Mesendoderm (in vitro differentiated cells): ENCODE measurements at places on chromosomes 7 and 10.

- peak; percentile 53 for DNase-seq
- no peaks in the 10 kb centered on the region for H3K27me3 ChIP-seq
- no peaks in the 10 kb centered on the region for H3K4me1 ChIP-seq
- no peaks in the 10 kb centered on the region for H3K36me3 ChIP-seq
- no peak overlapping the region for H3K27ac ChIP-seq
Measured at GRCh38 chr10:119305860-119306513, 98.6 kb downstream of the GRK5 start.

DNA sequence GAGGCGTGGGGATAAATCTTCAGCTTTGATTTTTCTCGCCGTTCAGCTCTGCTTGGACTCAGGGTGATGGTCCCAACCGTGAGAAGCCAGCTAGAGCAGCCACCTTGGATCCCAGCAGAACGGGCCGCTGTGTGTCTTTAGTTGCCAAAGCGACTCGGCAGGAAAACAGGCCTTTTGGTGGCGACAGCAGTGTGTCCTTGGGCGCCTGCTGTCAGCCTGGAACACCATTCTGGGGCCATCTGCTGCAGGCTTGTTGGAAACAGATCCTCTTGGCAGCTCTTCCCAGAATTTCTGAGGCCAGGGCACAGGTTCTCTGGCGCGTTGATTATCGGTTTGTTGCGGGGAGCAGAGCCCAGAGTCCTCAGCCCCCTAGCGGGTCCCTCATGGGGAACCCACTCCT, 97.6 kb downstream of the CUX1 start:
- H3K36me3 ChIP-seq: peaks cover 4% of the 10 kb centered on the region
- peaks cover 2% of the 10 kb centered on the region for H3K4me1 ChIP-seq
- peak; percentile 44 for DNase-seq
- H3K4me3 ChIP-seq: no peak overlapping the region
- no peaks in the 10 kb centered on the region for H3K27me3 ChIP-seq

DNA sequence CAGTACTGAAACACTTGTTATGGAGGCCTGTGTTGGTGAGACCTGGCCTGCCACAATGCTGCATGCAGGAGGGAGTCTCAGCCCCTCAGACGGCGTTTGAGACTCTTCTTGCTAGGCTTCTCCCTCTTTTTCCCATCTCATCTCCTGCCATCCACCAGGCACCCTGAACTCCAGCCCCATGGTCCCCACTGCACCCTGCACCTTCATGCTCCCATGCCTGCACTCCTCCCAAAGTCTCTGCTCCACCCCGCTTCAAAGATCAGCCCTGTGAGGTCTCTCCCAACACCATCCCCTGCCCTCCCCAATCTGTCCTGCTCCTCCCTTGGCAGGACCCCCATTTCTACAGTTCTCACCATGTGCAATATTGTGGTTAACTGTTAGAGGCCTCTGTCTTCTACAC, 61.7 kb downstream of the VOPP1 start:
- no peak overlapping the region for H3K4me3 ChIP-seq
- no peak for DNase-seq
- H3K27ac ChIP-seq: no peak overlapping the region
- H3K36me3 ChIP-seq: no peaks in the 10 kb centered on the region
- H3K27me3 ChIP-seq: no peaks in the 10 kb centered on the region
- H3K4me1 ChIP-seq: no peaks in the 10 kb centered on the region

DNA sequence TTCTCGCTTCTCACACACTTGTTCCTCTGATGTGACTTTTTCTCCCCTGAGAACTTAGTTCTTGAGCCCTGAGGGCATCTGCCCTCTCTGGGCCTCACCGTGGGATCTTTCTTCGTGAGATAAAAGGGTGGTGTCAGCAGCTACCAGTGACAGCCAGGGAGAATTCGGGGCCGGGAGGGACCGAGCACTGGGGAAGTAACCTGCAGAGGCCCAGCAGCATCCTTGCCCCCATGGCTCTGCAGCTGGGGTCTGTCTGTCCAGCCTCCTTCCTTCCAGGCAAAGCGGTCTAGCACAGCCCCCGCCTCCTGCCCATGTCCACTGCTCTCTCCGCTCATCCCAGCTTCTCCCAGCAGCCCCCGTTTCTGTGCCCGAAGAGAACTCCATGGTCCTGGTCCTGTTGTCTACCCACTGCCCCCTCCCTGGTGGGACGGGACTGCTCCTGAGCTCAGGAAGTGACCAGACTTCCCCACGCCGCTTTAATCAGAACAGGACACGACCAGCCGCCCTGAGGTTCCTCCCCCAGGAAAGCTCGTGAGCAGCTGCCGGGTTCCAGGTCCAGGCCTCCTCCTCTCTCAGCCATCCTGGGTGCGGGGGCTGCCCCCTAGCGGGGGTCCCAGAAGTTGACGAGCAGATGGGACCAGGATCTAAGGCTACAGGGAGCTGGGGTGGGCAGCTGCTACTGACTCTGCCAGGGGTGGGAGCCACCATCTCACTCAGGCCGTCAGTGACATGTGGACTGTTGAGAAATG, 187.5 kb downstream of the WDR37 start:
- DNase-seq: peak; percentile 35
- H3K4me1 ChIP-seq: peaks cover 3% of the 10 kb centered on the region
- H3K27ac ChIP-seq: no peak overlapping the region
- no peak overlapping the region for H3K4me3 ChIP-seq
